IMR-90 (cell line): ENCODE measurements at places on chromosomes 1 and 21. TPM values are rescaled to one million over a fixed set of nuclear protein-coding genes. Genes with fewer than 3 reads are reported as not detected.

SLC9C2 gene
- not detected in 2 replicates for polyA plus RNA-seq

MATN1 gene
- polyA plus RNA-seq: 0.10 and 0.27 TPM in 2 replicates

LINGO4 gene
- polyA plus RNA-seq: not detected in 2 replicates

S100A3 gene
- 4.5 and 6.2 TPM in 2 replicates for polyA plus RNA-seq

FALEC gene
- polyA plus RNA-seq: 0.26 TPM in 1 of 2 replicates, not detected in the other

GJA4 gene
- polyA plus RNA-seq: not detected in 2 replicates

TAS1R3 gene
- 0.05 and 0.06 TPM in 2 replicates for polyA plus RNA-seq

S100A8 gene
- not detected in 2 replicates for polyA plus RNA-seq

NBPF20 gene
- 2.2 and 2.6 TPM in 2 replicates for polyA plus RNA-seq

TRIM63 gene
- not detected in 2 replicates for polyA plus RNA-seq

SLC6A9 gene
- polyA plus RNA-seq: 6.2 and 6.6 TPM in 2 replicates

MSH4 gene
- 0.02 TPM in 1 of 2 replicates, not detected in the other for polyA plus RNA-seq

MEX3A gene
- 9.0 and 11.6 TPM in 2 replicates for polyA plus RNA-seq

HSD3B2 gene
- polyA plus RNA-seq: not detected in 2 replicates

UBXN10 gene
- polyA plus RNA-seq: not detected in 2 replicates

PCSK9 gene
- 0.14 and 0.17 TPM in 2 replicates for polyA plus RNA-seq

EDARADD gene
- polyA plus RNA-seq: not detected in 2 replicates

RAB13 gene
- polyA plus RNA-seq: 207 and 249 TPM in 2 replicates

YOD1 gene
- 1.6 and 1.8 TPM in 2 replicates for polyA plus RNA-seq

DNA sequence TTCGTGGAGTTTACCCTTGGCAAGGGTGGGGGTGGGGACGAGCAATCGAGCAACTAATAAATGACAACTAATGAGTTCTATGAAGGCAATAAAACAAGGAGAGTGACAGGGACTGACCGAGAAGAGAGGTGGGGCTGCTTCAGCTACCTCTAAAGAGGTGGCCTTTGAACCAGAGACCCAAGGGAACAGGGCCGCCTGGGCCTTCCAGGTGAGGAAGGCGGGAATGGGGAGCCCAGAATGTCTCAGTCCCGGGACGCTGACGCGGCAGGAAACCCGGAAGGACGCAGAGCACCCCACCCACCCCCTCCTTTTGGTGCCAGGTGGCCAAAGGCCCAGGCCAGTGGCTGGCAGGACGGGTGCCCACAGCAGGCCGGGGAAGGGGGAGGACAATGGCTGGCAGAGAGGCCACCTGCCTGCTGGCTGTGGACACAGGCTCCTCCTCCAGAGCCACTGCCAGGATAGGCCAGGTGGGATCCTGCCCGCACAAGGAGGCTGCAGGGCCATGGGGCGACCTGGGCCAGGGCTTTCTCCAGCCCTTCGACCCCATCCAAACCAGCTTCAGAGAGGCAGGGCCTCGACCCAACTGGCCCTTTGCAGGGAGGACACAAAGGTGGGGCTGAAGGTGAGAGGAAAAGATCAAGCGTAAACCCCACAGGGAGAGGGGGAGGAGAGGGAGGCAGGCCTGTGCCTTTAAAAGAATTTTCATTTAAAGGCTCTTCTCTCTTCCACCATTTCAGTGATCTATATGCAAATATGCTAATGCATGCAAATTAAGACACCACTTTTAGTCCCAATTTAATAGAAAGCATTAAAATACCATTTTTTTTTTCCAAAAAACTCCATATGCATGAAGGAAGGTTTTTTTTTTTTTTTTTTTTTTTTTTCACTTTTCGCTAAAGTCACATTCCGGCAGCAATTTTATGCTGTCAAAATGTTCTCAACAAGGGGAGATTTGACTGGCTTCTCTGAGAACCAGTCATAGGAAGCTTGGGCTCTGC is 58.1 kb downstream of the CASZ1 start:
- DNase-seq: no peak

GRCh38 chr1:40592107-40592803 is 60.8 kb downstream of the ZNF684 start:
- peak; percentile 17 for DNase-seq

DNA sequence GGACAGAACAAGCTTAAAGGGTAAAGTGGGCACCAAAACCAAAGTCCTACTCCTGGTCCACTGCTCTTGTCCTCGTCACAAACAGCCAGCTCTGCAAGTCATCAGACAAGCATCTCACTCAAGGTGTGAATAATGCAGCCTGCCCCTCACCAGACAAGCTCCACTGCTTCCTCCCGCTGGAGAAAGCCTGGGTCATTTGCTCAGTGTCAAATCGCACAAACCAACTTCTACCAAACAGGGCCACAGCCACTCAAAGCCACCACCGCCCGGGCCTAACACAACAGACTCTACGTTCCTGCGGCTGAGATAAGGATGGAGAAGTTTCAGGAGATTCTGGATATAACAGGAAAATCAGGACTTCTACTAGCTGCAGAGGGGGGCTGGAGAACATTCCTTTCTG is 3.3 kb downstream of the SSBP3 start:
- DNase-seq: peak; percentile 31

DNA sequence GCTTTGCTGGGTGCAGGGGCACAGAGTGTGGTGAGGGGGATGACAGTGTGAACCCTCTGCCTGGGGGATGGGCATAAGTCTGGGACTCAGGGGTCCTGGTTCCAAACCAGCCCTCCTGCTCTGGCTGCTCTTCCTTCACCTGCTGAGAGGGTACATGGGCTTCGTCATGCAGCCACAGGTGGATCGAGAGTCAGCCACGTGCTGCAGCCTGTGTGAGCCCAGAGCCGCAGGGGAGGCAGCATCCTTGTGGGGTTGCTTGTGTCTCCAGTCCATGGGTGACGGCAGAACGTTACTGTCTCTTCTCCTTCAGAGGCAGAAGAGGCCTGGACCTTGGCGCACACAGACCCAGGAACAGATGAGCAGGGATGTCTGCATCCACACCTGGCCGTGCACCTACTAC is 12.1 kb downstream of the SNAP47 start:
- no peak for DNase-seq

DNA sequence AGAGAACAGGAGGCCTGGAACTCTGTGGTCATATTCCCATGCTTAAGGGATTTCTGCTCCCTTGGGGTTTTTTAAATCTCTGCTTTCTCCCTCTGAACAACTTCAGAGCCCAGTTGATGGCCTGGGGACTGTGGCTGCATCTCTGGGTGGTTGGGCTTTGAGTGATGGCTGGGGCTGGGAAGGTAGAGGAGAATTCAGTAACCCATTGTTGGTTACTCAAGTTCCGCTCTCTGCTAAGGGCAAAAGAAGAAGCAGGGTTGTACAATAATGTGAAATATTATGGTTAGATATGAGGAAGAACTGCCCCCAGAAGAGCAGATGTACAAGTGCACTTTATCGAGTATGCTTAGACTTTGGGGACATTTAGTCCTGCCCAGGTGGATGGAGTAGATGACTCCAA is 72.1 kb upstream of the CNTN2 start:
- no peak for DNase-seq

GRCh38 chr1:26127235-26128163 is 15.9 kb downstream of the PDIK1L start:
- DNase-seq: no peak

DNA sequence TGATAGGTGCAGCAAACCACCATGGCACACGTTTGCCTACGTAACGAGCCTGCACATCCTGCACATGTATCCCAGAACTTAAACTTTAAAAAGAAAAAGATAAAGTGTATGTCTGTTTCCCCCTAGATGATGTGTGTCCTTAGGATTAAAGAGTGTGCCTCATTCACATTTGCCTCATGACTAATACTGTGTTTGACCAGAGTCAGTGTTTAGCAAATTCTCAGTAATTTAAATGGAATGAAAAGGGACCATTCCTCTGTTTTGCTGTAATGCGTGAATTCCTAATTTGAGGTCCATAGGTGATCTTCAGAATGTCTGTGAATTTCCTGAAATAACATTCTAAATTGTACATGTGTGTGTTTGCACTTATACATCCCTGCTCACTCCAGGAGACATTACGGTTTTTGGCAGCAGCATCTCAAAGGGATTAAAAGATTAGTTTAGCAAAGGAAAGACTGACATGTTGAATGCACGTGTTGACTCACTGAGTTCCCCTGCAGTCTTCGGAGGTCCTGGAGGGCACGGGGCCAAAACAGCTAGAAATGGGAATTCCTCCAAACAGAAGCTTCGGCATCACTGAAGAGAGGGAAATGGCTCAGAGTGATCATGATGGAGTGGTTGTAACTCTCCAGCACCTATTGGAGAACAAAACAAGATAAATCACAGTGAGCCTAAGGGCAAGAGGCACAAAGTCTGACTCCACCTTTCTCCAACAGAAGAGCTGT is 19.1 kb upstream of the SLC35F3 start:
- DNase-seq: no peak

- no peak for DNase-seq
Measured at GRCh38 chr1:246959944-246960693, 28.4 kb upstream of the AHCTF1 start.

GRCh38 chr1:67596674-67597073 is 88.3 kb upstream of the GADD45A start:
- DNase-seq: no peak

- no peak for DNase-seq
Measured at GRCh38 chr21:26011292-26011940, 159.2 kb downstream of the APP start.

GRCh38 chr21:42980312-42981213 is 6.2 kb downstream of the PKNOX1 start:
- no peak for DNase-seq

DNA sequence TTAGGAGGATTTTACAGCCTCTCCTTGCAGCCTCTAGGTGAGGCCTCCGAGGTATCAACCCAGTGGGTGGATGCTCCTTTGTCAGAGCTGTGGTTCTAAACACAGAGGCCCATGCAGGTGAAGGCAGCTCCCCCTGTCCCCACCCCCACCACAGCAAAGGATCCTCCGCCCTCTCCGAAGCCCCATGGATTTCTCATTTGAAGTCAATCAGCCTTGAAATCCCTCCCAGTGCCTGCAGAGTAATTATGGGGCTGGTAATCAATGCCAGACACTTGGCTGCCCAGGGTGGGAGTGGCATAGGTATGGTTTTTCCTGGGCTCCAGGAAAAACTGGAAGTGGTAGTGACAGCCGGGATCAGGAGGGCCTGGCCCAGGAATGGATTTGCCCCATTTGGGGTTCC is 119.5 kb upstream of the CSF3R start:
- no peak for DNase-seq

DNA sequence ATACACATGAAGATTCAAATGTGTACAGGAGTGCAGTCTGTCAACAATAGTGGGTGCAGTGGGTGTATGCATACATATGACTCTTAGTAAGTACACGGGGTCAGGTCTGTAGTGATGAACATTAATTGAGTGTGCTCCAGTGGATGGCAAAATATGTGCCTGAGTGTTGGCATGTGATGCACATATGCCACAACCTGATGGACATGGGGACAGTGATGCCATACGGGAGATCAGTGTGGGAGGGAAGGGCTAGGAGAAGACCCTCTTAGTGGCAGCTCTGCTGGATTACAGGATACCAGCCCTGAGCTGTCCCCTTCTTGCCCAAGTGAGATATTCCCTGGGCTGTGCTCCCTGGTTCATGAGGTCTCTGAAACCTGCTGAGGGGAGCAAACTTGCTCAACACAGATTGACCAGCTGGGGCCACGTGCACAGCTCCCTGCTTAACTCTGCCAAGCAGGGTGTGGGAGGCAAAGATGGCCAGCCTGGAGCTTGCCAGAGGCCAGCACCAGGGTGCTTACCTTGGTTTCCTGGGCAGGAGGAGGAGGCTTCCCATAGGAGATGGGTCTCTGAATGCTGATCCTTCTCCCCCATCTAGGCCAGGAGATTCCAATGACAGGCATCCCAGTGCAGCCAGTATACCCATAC is 2.2 kb downstream of the SHISA4 start:
- no peak for DNase-seq

- no peak for DNase-seq
Measured at GRCh38 chr1:94154989-94155388, 34.0 kb upstream of the ABCA4 start.

GRCh38 chr21:45078877-45079281 is 4.5 kb downstream of the ADARB1 start:
- peak; percentile 85 for DNase-seq

DNA sequence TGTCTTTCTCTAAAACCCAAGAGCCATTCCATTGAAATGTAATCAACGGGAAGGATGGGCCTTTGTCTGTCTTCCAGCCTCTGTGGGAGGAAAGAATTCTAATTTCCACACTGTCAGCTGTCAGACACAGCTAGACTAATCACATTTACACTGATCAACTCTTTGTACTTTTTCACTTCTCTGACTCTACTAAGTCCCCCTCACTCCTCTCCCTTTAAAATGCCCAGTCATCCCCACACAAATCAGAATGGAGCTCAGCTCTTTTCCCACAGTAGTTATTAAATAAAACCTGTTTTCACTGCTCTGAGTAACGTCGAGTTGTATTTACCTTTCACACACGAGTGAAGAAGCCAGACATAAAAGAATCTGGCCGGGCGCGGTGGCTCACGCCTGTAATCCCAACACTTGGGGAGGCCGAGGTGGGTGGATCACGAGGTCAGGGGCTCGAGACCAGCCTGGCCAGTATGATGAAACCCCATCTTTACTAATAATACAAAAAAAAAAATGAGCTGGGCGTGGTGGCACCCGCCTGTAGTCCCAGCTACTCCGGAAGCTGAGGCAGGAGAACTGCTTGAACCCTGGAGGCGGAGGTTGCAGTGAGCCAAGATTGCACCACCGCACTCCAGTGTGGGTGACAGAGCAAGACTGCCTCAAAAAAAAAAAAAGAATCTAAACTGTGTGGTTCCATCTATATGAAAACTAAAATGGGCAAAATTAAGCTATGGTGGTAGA is 13.3 kb downstream of the ZBTB8OS start:
- DNase-seq: no peak

DNA sequence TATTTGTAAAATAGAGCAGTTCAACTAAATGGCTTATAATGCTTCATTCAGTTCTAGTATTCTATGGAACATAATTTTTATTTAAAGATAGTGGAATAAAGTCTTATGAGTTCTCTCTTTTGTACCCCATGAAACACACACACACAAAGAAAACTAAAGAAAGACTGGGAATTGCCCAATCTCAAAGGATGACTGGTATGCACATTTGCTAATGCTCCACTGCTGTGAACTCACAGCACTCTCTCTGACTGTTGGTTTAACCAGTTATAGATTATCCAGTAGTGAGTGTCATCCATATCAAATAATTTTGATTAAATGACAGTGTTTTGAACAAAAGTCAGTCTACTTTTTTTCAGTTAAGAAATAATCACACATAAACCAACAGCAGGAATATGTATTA is 1082.4 kb upstream of the B3GALT2 start:
- peak; percentile 54 for DNase-seq

- DNase-seq: no peak
Measured at GRCh38 chr21:24224422-24224821, 1382.9 kb downstream of the MRPL39 start.

- DNase-seq: no peak
Measured at GRCh38 chr21:38976900-38977299, 171.2 kb downstream of the ETS2 start.

- DNase-seq: peak; percentile 75
Measured at GRCh38 chr1:59332983-59333382, 36.1 kb downstream of the FGGY start.

- DNase-seq: peak; percentile 20
Measured at GRCh38 chr21:39232861-39233291, 49.6 kb upstream of the PSMG1 start.

GRCh38 chr1:15975805-15976680 is at the start of gene ZBTB17:
Gene ZBTB17, minus strand, starts transcription at chr1:15976101. Its CDS starts 27,606 bp downstream, at chr1:15948495.
- DNase-seq: peak; percentile 91

GRCh38 chr1:67818725-67819301 is 14.5 kb downstream of the GNG12 start:
- no peak for DNase-seq
